ENCODE measurements at places on chromosomes 7 and 10.

DNA sequence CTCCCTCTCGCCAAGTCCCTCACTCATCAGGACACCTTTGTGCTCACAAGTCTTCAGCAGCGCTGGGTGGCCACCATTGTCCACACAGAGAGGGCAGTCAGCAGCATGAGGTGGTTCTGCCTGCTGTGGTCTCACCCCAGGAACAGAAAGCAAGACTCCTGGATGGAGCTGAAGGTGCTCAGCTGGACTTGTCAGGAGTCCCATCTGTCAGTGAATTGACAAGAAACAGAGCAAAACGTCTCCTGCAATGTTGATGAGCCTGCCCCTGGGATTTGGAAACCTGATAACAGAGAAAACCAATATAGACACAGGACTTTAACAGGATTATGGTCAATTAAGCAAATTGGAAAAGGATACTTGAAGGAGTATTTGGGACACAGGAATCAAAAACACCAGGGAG, 122.2 kb upstream of the PRSS58 start:
- DNase-seq = peak; percentile 89

DNA sequence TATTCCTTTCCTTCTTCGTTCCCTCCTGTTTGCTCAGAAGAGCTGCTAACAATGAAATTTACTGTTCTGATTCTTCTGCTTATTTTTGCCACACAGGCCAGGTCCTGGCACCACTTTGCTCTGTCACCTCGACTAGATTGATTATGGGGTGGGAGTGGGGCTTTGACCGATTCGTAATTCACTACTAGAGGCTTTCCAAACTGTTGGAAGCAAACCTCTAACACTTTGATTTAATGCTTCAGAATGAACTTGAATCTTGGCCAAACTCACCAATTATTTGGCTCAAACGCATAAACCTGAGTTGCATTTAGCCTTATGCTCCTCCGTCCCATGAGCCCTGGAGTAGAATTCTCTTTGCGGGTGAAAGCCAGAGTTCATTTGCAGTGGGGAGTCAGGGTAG, 476.2 kb upstream of the FZD8 start:
- no peak for DNase-seq

DNA sequence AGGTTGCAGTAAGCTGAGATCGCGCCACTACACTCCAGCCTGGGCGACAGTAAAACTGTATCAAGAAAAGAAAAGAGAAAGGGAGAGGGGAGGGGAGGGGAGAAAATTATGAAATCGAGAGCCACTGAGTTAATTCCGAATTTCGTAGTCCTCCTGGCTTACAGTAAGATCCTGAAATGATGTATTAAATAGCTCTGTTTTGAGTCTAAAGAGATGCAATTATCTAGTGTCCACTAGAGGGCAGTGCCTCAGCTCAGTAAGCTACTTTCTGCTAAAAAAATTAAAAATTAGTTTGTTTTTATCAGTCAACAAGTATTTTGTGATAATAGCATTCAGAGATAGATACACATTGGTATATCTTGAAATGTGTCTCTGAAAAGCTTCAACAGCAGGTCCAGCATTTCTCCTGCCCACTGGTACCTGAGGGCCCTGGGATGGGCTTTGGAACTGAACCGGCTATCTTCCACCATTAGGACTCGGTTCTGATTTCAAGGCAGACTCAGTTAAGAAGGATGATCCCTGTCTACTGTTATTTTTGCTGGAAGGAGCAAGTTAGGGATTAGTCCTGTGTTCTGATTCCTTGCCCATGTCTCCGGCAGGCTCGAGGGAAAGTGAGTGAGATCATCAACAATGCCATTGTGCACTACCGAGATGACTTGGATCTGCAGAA, 19.5 kb downstream of the TSPAN33 start:
- peak; percentile 13 for DNase-seq

DNA sequence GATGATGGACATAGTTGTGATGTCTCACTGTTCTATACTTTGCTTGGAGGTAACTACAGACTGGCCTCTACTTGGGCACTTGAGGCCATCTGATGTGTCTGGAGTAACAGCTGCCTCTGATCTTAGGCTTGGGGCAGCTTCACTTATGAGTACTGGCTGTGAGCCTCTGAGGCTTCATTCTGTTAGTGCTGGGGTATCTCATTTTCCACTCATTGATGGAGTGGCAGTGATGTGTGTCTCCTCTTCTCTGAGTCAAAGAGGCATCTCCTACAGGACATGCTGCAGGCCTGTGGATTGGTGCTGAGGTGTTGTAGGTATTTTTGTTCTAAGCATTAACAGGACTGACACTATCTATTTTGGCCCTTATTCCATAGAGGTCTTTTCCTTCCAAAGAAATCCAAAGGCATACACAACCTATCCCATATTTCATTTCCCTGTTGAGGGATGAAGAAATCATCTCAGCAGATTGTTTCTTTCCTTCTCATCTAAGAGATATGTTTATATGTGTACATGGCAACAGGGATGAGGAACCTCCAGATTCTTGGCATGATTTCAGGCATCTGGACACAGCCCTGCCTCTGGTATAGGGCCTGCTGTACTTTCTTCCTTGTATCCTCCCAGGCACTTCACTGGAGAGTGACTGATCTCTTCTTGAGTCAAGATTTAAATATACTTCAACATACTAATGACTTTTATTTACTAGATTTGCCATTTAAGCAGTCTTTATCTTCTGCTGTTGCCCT, 65.7 kb upstream of the NOBOX start:
- no peak for DNase-seq

DNA sequence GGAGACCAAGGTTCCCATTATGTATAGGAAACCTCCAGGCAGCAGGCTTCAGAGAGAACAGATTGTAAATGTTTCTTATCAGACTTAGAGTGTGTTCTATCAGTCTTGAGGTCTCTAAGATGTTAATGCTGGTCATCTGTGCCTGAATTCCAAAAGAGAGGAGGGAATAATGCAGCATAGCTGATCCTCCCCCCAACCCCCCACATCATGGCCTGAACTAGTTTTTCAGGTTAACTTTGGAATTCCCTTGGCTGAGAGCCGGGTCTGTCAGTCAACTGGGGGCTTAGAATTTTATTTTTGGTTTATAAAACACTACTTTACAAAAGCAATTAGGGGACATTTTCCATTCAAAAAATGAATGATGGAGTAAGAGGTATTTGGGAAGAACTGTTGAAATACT, 184.3 kb downstream of the NEBL start:
- DNase-seq = no peak

- DNase-seq = no peak
These were observed 1091.2 kb downstream of the KCNMA1 start for GRCh38 chr10:76546411-76546810.

- DNase-seq = no peak
These were observed 8.3 kb upstream of the PIP4K2A start for GRCh38 chr10:22722626-22723169.

Measured in NCI-H524 (cell line).